ENCODE measurements at places on chromosomes 5 and 9.

- no peak for DNase-seq
Measured at GRCh38 chr5:96426831-96427230, 6.2 kb downstream of the PCSK1 start.

DNA sequence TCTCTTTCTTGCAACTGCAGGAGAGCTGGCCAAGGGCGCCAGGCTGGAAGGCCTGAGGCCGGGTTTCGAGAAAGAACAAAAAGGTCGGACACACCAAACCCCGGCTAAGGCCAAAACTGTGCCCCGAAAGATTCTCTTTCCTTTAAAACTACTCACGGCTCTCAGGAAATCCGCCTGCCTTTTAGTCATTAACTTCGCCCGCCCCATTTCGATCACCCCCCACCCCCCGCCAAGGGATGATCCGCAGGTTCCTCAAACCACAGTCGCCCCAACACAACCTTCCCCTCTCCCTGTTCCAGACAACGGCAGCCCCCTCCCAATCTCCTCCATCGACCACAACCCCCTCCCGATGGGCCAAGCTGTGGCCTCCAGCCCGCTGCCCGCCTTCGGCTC is 536 bp downstream of the FEM1C start:
- DNase-seq: no peak

- DNase-seq: peak; percentile 75
Measured at GRCh38 chr9:96136992-96137670, 164.8 kb downstream of the HSD17B3 start.

- DNase-seq: no peak
Measured at GRCh38 chr9:81404931-81405598, 284.3 kb downstream of the TLE1 start.

DNA sequence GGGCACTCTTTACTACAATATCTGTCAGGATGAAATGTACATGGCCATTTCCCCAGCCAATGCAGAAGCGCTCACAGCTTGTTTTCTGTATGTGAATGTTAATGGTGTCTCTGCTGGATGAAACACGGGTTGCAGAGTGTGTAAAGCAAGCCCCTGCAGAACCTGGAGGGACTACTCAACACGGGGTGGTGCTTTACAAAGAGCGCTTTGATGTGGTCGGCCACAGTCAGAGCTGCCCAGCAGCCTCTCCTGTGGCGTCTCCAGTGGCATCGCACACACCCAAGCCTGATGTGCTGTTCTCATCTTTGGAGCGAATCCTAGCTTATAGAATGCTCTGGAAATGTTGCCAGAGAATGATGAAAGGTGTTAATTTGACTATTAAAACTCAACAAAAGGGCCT is 162.7 kb upstream of the NFIL3 start:
- DNase-seq: no peak

DNA sequence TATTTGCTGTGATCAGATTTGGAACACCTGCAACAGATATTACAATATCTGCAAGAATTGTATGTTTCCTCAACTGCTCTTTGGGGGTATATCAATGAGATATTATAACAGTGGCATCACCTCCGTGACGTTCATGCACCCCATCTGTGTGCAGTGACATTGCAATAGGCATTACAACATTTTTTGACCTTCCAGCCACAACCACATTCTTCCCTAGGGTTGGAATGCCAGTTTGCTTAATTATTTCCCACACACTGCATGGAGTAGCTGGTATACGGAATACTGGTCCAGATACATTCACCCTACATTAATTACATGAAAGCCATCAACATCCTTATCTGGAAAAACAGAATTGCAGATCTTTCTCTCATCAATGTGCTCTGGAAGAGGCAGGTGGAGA is 42.3 kb downstream of the FBXO4 start:
- no peak for DNase-seq

DNA sequence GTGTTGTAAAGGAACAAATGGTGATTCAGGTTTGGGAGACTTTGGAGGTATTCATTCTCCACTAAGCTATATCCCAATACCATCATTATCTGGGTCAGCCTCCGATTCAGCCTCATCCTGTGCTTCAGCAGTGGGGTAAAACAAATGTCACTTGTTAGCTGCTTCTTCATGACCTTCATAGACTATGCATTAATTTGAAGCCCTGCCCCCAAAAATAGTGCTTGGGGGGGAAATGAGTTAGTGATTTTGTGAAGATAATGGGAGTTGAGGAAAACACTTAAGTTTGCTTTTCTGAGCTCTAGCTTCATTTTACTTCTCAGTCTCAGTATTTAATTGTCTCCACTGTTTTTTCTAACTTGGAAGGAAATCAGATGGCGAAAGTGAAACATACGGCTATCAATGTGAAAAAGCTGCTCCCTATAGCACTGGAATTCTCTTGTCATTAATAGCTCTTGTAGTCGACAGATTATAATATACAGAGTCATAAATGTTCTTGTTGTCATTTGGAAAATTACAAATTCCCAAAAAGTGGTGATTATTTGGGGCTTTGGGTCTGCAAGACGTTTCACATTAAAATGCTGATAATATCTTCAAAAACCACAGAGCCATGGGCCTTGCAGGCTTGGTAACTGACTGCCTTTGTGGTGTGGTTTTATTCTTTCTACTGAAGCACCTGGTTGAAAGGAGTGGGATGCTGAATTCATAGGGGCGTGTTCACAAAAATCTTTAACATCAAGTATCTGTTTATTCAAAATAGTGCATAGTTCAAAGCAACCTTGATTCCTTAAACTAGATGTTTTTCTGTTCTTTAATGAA is 40.0 kb downstream of the PIK3R1 start:
- DNase-seq: no peak

- DNase-seq: no peak
Measured at GRCh38 chr9:79674052-79674777, 102.5 kb downstream of the TLE4 start.

- no peak for DNase-seq
Measured at GRCh38 chr5:54040804-54041203, 269.6 kb downstream of the ARL15 start.

GRCh38 chr5:83323557-83324180 is 147.9 kb upstream of the VCAN start:
- DNase-seq: no peak

DNA sequence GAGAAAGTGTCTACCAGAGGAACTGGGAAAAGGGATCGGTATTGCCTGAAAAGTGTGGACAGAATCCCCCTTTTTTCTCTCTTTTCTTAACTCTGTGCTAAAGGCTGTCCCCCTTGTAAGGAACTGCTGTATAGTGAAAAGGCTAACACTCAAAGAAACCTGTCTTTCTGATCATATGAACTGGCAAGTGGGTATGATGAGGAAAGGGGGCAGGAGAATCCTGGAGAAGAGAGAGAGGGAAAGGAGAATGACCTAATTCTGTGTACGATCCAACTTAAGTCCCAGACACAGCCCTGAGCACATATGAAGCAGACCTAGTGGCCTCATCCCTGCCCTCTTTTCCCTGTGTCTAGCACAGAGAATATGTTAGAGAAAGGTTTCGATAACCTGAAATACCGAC is 967 bp downstream of the ANKRD31 start:
- DNase-seq: no peak

GRCh38 chr5:157545610-157546310 is 29.8 kb downstream of the ADAM19 start:
- no peak for DNase-seq

DNA sequence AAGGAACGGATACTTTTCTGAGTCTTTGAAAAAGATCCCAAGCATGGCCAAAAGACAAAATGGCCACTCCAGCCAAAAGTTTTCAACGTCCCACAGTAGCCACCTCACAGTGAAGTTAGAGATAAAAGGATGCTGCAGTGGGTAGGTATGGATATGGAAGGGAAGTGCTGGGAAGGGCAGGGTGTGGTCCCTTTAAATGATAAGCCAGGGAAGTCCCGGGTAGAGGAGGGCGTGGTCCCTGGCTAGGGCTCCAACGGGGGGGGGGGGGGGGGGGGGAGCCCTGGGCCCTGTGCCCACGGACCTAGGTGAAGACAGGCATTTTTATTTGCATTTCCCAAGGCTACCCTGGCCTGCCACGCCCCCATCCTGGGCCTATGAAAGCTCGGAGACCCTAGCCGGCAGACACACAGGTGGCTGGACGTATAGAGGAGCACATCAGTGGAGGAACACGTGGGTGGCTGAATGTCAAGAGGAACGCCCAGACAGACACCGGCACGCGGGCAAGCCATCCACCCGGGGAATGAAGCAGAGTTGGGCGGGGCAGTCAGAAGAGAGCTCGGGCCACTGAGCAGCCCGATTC is 306.7 kb downstream of the NFIB start:
- DNase-seq: no peak

- peak; percentile 99 for DNase-seq
Measured at GRCh38 chr5:172733131-172733973, 37.6 kb downstream of the DUSP1 start.

- no peak for DNase-seq
Measured at GRCh38 chr5:1470762-1471211, 25.5 kb upstream of the SLC6A3 start.

DNA sequence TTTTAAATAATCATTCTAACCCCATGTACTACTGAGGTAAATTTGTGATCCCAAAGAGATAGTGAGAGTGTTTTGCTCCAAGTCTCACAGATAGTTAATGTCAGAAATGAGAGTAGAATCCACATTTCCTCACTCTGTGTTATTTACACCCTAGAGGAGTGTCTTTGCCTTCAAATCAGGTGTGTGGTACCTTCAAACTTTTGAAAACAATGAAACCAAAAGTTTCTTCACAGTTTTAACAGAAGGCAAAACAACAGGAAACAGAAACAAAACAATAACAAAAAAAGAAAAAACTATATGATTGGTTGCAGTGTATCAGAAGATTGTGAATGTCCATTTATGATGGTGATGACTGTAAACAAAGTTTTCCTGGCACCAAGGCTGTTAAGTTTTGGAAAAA is 85.9 kb downstream of the ERBIN start:
- DNase-seq: no peak

GRCh38 chr9:113619491-113620376 is 156.2 kb downstream of the RGS3 start:
- no peak for DNase-seq

- DNase-seq: no peak
Measured at GRCh38 chr5:4540375-4541173, 599.6 kb upstream of the ADAMTS16 start.

DNA sequence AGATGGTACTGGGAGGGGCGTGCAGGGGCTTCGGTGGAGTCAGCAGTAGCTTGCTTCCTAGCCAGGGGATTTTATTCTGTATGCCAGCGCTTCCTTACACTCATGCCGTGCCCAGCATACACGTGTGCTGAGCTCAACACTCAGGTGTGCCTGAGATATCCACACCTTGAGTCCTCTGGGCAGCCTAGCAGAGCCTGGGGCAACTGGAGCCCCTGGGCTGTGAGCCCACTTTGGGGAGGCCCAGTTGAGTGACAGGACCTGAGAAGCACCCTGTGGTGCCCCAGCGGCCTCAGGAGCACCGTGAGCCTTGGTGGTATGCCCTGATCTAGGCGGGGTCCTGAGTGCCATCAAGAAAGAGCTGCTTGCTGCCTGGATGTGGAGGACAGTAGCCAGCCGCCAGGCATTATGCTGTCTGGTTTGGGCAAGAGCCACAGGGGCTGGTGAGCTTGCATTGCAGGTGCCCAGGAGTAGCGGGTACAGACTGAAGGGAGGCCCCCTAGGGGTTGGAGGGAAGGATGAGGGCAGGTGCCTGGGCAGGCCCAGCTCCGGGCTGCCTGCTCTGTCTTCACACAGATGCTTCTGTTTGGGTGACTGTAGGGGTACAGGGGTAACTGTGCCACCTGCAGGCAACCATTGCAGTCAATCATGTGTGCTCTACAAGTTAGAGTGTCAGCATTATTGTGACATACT is 42.9 kb downstream of the BNIP1 start:
- no peak for DNase-seq

DNA sequence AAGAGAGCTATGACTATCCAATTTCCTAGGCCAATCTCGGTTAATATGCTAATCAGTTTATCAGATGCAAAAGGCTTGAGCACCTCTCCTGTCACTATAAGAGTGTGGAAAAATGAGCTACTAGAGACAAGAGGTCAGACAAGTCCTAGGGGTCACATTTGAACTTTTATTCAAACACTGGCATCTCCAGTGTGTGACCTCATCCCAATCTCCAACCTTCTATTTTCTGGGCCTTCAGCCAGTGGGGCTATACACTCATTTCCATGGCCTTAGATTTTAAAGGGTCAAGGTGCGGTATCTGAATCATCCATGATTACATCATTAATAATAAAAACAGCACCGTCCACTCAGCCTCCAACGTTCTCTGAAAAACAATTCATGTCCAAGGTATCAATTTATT is 139.6 kb upstream of the LRRTM2 start:
- DNase-seq: peak; percentile 91

DNA sequence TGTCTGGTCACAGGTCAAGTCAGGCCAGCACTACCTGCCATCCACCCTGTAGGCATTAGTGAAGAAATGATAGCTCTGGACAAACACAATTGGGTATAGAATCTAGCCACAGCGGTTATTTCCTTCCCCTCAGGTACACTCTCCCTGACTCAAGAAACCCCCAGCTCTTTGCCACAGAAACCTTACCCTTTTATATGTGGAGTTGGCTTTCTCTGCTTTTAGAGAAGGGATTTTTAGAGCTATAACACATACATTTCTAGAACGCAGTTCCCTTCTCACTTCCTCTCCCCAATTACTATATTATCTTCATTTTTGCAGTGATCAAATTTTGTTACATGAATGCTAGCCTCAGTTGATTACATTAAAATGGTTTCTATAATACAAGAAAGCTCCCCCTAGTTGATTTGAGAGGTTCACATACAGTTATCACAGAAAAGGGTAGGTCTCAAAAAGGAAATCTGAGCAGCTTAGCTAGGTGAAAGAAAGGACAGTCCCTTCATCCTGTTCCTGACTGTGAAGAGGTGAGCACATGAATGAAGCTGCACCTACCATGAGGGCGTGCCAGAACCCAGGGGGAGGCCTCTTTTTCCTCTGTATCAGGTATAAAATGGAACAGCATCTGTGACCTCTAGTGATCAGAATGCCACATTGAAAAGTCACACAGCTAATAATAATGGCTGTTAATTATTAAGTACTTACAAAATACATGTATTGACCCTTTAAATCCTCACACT is 425.6 kb downstream of the KIAA0825 start:
- no peak for DNase-seq

DNA sequence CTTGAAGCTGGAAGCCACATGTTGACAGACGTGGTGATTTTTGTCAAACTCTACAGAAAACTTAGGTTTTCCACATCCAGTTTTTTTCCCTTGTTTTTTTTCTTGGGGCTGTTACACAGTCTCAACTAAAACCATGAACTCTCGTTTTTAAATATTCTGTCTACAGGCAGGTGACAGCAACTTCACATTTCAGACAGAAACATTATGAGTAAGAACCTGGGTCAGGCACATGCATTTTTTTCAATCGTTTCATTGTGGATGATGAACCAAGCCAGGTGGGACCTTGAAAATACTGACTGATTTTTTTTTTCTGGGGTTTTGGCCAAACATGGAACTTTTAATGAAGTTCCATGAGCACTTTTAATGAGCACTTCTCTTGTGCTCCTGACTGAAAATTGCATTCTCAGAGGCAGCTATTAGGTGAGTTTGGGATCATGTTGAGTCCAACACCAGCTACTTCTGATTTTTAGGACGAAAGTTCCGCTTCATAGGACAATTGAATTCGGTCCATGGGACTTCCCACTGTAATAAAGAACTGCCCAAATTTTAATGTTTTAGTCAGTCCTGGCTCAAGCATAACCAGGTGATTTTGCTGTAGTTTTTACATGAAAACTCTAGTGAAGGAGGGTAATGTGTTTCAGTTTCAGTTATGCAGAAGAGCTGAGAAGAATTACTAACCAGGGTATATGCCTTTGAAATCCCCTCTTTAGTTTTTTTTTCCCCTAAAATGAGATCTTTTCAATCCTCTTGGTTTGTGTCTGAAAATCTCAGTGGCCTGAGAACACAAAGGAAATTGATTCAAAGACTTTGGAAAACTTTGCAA is 93.2 kb upstream of the ADAMTS16 start:
- DNase-seq: no peak

- DNase-seq: no peak
Measured at GRCh38 chr9:99556998-99557397, 264.7 kb upstream of the NR4A3 start.

Data from cardiac fibroblast (primary cell).